Prostate gland (tissue), 2 donors: ENCODE measurements at places on chromosomes 7 and 10. TPM values are rescaled to one million over a fixed set of nuclear protein-coding genes. Genes with fewer than 3 reads are reported as not detected.

TYW1B gene
- total RNA-seq, result 8.4 TPM

DDC gene
- total RNA-seq, result 1.9 TPM

C10orf143 gene
- 5.1 TPM for total RNA-seq

SAMD9L gene
- total RNA-seq, result 2.2 TPM

FAM131B gene
- total RNA-seq, result 0.32 TPM

SPDYE8 gene
- not detected for total RNA-seq

KCNH2 gene
- total RNA-seq, result 184 TPM

OLAH gene
- not detected for total RNA-seq

PLXDC2 gene
- total RNA-seq, result 19.6 TPM

- no peak for DNase-seq
Measured at GRCh38 chr10:6070660-6071059, 8.5 kb upstream of the IL2RA start.

- DNase-seq, result no peak
Measured at GRCh38 chr10:33773886-33774480, 439.5 kb upstream of the NRP1 start.

DNA sequence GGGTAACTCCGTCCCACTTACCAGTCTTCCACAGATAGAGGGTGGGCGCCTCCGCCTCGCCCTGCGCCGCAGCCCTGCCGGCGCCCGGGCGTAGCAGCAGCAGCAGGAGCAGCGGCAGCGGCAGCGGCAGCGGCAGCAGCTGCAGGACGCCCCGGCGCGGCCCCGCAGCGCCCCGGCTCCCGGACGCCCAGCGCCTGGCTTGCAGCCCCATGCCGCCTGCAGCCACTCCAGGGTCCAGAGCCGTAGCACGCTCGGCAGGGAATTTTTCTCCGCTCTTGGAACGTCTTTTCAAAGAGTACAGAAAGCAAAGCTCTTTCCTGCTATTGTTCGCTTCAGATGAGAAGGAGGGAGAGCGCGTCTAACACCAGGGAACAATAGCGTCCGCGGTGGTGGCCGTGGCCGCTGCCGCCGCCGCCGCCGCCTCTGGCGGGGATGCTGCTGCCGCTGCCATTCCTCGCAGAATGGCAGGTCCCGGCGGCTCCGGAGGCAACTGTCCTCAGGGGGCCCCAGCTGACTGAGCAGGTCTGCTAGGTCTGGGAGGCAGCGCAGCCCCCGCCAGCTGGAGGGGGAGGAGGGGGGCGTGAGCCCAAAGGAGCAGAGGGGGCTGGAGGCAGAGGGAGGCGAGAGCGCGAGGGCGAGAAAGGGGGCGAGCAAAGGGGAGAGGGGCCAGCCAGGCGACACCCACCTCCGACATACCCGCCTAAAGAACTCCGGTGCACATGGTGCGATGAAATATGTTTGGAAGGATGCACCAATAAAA lies at the start of gene THSD7A:
THSD7A (minus strand) TSS at position 463 of the 760 bp plus-strand sequence; CDS start at position 211, 252 bp downstream.
- no peak for DNase-seq

- no peak for DNase-seq
Measured at GRCh38 chr10:112349521-112350085, 24.3 kb upstream of the ACSL5 start.

GRCh38 chr10:70492786-70493659 lies 14.5 kb downstream of the PALD1 start:
- no peak for DNase-seq

DNA sequence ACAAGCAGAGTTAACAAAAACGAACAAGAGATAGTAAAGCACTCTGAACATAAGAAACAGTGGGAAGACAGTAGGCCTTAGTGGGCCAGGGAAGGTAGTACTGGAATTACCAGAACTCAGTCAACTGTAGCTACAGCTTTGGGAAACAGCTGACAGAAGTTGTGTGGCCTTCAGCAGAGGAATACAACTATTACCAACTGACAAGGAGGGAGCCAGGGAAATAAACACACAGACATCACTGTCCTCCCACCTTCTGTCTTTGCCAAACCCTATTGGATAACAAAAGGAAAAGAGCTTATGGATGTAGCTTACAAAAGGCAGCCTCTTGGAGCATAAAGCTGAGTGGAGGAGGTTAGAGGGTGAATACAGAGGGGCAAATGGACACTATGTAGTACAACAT lies 15.4 kb downstream of the MICU1 start:
- no peak for DNase-seq

- no peak for DNase-seq
Measured at GRCh38 chr10:92846-93245, 42.4 kb upstream of the ZMYND11 start.

DNA sequence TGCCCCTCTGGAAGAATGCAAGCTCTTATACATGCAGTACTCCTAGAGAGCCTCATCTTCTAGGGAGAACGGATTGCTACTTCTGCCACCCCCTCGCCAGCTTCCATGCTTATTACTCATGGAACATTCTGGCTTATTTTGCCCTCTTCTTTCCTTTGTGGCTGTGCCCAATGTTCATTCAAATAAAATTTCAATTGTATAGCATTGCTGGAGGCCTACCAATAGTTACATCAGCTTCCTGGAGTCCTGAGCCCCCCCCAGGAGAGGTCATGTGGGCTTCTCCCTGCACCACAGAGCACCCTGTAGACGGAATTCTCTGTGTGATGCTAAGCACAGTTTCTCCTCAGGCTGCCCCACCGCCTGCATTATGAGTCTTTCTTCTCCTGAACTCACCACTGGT lies 1094.0 kb downstream of the KCNMA1 start:
- no peak for DNase-seq

DNA sequence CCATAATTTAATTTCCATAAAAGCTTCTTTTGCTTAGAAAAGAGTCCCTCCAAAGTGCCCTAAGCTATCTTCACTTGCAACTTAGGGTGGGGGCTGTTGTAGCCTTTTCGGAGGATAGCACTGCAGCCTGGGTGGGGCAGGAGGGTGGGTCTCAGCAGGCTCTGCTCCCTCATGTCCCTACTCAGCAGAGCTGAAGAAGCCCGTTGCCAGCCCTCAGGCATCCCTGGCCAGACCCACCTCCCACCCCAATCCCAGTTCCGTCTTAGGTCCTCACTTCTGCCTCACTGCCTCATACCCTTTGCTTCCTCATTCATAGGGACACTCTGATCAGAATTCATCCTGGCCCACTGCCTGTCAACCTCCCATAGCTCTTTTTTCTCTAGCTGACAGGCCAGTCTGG lies 99.8 kb upstream of the ZMIZ1 start:
- no peak for DNase-seq
